ENCODE measurements at places on chromosomes 1 and 21.

DNA sequence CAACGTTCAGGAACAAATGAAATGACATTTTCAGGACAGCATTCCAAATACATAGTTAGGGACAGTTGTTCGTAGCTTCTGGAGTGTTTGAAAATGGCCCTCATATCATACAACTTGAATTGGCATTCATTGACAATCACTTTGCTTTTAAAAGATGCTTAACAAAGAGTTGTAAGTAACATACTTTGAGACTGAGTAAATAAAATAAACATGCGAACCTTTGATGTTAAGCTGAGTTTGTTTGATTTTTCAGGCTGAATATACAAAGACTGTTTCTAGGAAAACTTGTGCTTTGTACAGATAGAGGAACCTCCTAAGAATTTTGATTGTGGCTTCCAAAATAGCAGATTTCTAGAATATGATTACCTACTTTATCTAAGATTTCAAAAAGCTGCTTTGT lies 45.3 kb downstream of the ITSN1 start:
- no peak for DNase-seq

GRCh38 chr1:69252696-69253095 lies 315.0 kb upstream of the LRRC7 start:
- DNase-seq, result no peak

DNA sequence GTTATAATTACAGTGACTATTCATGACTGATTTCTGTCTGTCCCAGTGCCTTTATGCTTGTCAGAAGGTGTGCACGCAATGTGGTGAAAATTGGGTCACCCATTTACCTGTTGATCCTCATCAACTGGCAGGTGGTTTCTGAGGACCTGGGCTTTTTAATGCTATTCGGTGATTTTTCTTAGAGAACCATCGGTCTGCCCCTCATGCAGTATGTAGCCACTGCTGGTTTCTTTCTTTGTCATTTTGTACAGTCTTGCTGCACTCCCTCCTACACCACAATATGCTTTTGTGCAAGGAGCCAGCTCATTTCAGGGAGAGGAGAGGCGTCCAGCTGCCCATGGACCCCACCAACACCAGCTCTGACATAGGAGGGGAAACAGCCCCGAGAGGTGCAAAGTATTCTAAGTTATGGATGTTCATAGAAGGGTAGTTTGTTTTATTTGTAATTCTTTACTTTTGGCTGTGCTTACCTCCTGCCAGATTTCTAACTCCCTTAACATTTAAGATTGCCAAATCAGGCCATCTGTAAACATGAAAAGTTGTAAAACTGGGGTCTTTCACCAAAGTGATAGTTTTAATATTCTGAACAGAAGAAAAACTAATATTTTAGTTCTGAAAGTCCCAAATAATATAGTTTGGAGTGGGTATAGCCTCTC lies 325.3 kb downstream of the PTBP2 start:
- no peak for DNase-seq

DNA sequence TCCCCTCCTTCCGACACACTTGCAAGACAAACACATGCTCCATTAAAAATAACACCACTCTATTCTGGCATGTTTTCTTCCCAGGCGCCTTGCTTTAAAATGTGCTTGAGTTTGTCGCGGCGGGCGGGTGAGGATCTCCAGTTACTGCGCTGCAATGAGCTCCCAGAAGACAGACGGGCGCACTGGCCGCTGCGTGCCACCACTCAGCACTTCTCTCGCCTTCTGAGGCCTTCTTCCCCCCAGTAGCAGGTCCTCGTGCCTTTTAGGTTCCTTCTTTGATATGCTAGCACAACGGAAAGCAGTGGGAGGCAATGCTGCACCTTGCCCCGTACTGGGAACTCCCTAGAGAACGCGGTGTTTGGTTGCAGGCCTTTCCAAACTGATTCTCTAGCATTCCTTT lies 279.5 kb upstream of the NR5A2 start:
- DNase-seq, result no peak

- no peak for DNase-seq
Observed at GRCh38 chr1:203153989-203154821, 21.4 kb downstream of the MYBPH start.

DNA sequence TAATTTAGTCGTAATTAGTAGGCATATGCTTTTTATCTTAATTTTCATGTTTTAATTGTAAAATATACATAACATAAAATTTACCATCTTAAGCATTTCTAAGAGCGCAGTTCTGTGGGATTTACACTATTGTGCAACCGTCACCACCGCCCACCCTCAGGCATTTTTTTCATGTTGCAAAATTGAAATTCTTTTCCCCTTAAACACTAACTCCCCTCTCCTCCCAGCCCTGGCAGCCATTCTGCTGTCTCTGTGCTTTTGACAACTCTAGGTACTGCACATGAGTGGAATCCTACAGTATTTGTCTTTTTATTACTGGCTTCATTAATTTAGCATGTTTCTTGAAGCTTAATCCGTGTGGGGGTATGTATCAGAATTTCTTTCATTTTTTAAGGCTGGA lies 7.8 kb downstream of the PIK3CD start:
- no peak for DNase-seq

DNA sequence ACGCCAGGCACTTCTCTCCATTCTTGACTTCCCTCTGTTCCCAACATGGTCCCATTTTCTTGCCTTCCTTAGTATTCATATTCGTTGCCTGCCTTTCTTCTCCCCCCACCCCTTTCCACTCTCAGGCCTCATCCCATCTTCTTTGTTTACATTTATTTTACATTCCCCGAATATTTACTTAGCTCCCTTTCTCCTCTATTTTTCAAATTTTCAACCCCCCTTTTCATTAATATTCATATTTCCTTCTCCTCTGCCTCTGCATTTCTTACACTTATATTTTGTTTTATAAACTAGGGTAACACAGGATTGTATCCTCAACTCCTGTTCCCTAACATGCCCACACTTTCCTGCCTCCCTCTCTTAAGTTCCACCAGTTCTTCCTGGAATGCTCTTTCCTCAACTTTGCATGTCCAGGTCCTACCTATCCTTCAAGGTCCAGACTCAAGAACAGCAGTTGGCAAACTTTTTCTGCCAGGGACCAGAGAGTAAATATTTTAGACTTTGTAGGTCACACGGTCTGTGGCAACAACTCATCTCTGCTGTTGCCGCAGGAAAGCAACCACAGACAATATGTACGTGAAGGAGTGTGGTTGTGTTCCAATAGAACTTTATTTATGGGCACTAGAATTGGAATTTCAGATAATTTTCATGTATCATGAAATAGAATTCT lies 29.8 kb upstream of the A3GALT2 start:
- no peak for DNase-seq

DNA sequence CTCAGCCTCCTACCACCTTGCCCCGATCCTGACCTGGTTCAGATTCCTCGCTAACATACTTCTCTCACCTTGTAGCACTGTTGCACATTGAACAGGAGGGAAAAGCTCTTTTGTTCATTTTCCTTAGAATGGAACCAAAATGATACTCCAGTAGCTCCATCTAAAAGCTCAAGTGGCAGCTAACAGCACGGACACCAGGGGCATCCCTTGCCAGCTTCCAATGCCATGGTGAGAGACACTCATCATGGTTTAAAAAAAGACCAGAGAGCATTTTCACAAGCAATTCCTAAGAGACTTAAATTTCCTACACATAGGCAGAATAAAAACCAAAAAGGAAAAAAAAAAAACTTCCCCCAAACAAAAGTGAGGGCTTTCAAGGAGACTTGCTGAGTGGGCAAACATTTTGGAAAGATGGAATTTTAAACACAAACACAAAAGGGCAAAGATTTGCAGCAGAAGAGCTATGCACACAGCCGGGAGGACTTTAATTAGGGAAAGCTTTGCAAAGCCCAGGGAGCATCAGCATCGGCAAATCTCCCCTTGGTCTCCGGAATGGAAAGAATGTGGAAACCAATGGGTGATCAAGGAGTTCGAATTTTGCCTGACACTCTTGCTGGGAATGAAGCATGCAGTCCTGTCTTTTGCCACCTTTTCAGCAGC lies 84.3 kb downstream of the CAPZB start:
- DNase-seq, result no peak

- DNase-seq, result no peak
Observed at GRCh38 chr1:114352797-114353196, 158.2 kb downstream of the TRIM33 start.

- DNase-seq, result no peak
Observed at GRCh38 chr1:112418099-112418892, 22.3 kb downstream of the CTTNBP2NL start.

DNA sequence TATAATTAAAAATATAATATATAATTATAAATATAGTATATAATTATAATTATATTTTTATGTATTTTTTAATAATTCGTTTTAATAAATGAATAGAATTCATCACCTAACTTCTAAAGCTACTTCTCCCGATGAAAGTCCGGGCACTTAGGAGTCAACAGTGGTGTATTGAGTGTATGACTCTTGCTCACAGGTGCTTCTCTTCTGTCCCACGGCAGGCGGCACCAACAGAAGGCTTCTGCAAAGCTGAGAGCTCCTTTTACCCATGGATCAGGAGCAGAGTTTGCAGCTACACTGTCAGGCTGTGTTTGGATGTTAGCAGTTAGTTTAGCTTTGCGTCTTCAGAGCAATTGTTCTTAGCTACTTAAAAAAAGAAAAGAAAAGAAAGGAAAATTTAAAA lies 122.4 kb downstream of the LIPI start:
- no peak for DNase-seq

GRCh38 chr21:36478941-36479340 lies 981 bp downstream of the CLDN14 start:
- no peak for DNase-seq

- no peak for DNase-seq
Observed at GRCh38 chr1:62424411-62424810, 12.4 kb upstream of the USP1 start.

DNA sequence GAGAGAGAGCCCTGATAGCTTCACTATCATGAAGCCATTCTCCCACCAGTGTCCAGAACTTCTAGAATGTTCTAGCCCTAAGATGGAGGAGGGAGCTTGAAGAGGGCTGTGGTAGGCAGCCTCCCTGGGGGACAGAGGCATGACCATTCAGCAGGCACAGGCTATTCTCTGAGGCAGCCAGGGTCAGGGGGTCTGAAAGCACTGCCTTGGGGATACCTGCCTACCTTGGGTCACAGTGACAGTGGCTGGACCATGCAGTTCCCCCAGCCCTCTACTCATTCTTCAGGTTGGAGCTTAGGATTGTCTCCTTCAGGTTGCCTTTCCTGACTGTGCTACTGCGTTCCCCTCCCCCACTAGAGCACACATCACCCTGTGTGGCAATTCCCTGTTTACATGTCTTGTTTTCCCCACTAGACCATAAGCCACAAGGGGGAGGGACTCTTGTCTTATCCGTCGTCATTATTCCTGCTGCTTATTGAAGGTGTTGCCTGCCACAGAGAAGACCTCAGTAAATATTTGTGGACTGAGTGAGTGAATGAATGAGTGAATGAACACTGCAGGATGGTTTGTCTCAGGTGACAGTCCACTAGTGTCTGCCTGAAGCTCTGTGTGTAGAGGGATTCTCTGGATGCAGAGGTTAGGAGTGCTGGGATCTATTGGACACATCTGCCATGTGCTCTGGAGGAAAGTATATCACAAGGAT lies 5.2 kb downstream of the ZDHHC18 start:
- no peak for DNase-seq
